Activated gamma-delta T cell treated with Interleukin-2 at 50 U/mL for 16 hours (primary cell): ENCODE measurements at places on chromosomes 7 and 10.
A peak's percentile ranks its signal among the peaks of the same experiment; 100 is the strongest.

- DNase-seq, result peak; percentile 54
These were observed 1.1 kb downstream of the EPHA1 start for GRCh38 chr7:143407287-143408251.

- no peak for DNase-seq
These were observed 22.0 kb upstream of the CUX1 start for GRCh38 chr7:101795461-101795860.

DNA sequence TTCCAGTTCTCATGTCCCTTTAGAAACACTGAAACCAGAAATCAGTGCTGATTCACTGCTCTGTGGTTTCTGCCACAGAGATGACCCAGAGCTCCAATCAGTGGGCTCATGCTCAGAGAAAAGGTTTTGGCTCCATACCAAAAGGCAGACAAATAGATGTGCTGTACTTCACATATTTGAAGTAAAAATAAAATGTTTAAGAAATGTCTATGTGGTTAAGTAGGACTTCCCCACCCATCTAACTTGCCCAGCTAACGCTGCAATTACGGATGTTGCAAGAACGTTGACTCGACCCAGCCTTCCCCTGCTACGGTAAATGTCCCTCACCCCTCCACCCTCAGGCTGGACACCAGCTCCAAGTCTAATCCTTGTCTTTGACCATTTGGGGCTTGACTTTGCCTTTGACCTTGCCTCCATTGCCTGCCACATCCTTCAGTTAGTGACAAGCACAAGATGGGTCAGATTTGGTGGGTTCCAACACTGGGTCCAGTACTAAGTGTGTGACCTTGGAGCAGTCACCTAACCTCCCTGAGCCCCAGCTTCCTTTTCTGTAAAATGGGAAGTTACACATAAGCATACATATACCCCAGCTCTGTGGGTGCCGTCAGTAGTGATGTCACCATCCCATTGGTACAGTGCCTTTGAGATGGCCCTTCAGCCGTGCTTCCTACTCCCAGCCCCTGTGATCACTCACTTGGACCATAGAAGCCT lies 95.8 kb downstream of the CHST15 start:
- no peak for DNase-seq

GRCh38 chr7:134941185-134941900 lies 45.0 kb upstream of the AGBL3 start:
- DNase-seq, result no peak

DNA sequence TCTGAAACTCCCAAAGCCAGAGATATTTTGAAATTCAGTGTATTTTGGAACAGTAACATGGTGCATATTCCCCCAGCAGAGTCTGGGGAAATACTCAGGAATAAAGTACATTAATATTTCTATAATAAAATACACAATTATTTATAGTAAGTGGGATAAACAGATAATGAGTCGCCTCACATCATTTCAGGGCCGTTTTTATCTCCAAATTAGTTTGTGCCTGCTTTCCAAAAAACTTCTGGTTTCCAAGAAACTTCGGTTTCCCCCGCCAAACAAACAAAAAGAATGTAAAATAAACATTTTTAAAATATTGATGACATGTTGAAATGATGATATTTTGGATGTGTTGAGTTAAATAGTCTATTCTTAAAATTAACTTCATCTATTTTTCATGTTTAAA lies 48.2 kb downstream of the AFAP1L2 start:
- DNase-seq, result no peak

GRCh38 chr10:49356944-49357343 lies 38.9 kb downstream of the DRGX start:
- DNase-seq, result no peak

GRCh38 chr10:103820101-103821062 lies 35.0 kb downstream of the SH3PXD2A start:
- DNase-seq, result no peak

DNA sequence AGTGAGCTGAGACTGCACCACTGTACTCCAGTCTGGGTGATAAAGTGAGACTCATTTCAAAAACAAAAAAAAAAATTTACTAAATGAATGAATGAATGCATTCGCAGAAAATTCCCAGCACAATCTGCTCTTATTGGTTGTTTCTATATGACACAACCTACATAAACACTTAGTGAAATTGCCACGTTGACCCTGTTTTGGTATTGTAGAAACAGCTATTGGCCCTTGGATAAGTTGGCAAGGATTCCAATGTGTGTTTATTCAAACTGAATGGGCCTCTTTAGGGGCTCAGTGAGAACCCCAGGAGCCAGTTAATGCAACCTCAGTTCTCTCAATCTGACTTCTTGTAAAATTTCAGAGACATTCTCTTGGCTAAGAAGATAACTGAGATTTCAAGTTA lies 66.0 kb downstream of the HHEX start:
- DNase-seq, result no peak

DNA sequence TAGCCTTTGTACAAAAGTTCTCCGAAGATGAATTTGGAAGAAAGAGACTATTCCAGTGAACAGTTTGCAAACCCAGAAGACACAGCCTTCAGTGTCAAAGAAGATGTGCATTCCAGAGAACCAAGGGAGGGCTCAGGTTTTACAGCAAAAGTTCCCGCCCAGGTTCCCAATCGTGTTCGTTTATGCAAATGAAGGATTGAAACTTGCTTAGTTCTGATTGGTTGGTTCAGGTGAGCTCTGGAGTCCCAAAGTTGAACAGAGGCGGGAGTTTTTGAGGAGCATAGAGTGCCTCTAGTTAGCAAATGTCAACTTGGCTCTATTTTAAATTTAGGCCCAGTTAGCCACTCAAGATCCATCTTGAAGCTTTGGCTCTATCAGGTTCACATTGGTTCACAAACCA lies 51.3 kb downstream of the TMEM270 start:
- DNase-seq, result no peak

DNA sequence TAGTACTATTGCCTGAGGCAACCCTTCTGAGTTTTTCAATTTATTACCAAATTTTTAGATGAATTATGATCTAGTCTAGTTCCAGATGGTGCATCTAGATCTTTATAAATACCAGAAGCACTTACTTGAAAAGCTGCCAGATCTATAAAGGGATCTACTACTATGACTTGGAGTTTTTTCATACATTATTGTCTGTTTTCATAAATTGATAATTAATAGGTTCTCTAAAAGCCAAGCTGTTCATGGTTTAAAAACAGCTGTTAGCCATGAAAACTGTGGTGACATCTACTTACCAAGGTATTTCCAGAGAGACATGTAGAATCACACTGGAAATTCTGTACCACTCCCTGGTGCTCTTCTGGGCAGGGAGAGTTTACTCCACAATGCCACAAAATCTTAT lies 786.5 kb upstream of the C7orf33 start:
- DNase-seq, result no peak

GRCh38 chr7:54841772-54842697 lies 83.0 kb upstream of the SEC61G start:
- no peak for DNase-seq

DNA sequence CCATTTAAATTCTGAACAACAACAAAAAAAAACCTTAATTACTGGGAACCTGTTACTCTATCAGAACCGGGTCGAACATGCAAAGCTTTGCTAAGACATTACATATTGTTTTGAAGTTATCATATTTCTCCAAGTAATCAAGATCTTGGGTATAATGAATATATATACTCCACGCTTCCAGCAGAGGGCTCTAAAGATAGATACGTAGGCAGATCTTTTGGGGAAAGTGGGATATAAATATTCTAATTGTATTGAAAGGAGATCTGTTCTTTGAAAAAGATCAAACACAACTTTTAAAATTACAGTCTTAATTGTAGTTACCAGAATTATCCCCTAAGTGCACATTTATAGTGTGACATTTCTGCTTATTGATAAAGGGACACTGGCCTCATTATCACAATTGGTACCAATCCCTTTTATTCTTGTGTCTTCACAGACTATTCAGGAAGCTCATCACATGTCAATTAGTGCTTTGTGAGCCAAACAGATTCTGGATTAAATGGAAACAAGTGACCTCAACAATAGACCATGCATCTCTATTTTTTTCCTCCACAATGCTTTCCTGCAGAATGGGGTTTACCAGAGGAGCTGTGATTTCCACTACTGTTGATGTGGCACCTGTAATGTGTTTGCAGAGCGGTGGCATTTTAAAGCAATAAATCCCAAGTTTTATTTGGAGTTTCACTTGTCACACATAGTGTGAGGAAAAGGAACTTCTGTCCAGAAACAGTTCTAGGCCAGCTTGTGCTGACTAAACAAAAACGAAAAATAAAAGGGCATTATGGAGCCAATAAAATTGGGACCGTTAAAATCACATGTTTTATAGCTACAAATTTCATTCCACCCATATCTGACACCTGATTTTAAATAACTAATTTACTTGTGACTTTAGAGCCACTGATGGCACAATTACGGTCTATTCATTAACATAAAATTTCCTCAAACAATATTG lies 122.4 kb downstream of the CTTNBP2 start:
- no peak for DNase-seq

GRCh38 chr10:120688928-120689327 lies 162.2 kb upstream of the WDR11 start:
- DNase-seq, result no peak

GRCh38 chr7:132072873-132073272 lies 503.4 kb downstream of the PLXNA4 start:
- DNase-seq, result no peak

DNA sequence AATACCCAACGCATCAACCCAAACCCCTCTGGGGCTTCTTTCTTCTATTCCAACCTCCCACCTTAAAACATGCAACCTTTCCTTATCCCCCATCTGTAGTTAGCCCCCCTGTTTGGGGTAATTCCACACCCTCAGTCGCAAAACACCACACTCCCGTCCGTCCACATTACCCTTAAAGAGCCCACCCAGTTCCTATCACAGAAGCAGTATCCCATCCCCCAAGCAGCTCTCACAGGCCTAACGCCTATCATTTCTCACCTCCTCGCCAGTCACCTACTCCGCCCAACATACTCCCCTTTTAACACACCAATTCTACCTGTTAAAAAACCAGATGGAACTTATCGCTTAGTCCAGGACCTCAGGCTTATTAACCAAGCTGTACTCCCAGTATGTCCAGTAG lies 63.7 kb downstream of the LRRC17 start:
- no peak for DNase-seq

DNA sequence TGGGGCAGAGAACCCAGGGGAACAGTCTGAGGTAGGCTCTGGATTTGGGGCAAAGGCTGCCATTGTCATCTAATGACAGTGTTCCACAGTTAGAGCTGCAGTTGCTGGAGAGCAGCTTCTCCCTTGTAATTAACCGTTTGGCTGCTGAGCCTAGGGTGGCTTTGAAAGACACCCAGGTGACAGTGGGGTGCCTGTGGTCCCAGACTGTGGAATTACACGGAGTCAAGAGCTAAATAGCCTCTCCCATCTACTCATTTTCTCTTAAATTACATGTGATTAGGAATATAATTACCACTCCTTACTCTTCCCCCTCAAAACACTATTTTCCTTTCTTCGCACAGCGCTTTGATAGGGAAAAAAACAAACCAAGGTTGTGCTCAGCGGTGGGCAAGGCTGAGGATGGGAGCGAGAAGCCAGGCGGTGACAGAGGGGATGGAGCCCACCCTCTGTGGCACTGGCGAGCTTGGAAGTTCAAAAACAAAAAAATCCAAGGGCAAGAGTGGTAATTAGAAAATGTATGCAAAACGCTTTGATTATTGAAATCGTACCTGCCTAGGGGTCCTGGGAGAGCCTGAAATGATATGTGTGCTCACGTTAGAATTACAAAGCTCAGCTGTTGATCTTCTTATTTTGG lies 44.1 kb downstream of the BAMBI start:
- DNase-seq, result no peak

DNA sequence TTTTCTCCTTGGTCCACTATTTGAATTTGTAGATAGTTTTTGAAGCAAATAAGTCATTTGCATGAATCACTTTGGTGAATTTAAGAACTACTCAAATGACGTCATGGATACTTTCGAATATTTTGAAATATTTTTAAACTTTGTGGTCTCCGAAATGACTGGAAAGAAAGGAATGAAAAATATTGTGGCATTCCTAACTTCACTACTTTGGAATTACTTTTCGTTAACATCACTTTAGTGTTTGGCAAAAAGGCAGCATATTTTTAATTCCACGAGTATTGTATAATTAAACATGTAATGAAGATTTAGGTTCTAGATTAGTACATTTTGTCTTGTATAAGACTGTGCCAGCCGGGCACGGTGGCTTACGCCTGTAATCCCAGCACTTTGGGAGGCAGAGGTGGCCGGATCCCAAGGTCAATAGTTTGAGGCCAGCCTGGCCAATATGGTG lies 35.3 kb upstream of the ZRANB1 start:
- DNase-seq, result no peak

- no peak for DNase-seq
These were observed 468.7 kb downstream of the RPS24 start for GRCh38 chr10:78502210-78502936.

DNA sequence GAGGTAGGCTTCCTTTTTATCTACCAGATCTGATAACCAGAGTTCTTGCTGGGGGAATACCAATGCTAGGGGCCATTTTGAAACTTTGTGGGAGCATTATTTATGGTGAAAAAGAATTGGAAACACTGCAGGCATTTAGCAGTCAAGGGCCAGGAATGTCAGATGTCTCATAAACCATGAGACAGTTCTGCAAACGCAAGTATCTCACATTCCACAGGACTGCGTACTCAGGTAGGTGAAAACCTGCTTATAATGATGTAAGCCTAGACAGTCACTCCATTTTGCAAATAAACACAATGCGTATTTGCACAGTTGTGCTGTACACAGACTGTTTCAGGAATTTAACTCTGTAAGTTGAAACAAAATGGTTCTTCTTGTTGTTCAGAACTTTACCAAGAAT lies 33.9 kb downstream of the ECHDC3 start:
- DNase-seq, result no peak

- DNase-seq, result no peak
These were observed 24.3 kb downstream of the TECTB start for GRCh38 chr10:112307358-112308124.

DNA sequence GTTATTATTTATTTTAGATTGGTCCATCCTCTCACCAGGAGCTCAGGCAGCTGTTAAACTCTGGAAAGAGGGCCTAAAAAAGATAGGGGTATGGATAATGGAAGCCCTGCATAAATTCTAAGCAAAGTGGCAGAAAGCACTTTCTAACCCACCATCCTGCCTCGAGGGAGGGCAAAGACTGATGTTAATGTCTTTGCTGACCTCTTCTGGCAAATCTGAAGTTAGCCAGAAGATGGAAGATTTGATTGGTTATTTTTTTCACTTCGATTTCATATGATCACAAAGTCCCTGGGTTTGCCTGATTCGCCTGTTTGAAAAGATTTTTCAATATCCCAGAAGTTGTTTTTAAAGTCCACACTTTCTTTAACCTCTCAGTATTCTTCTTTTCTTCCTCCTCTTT lies 24.8 kb downstream of the OR9A2 start:
- no peak for DNase-seq

GRCh38 chr10:124697837-124698544 lies 46.2 kb downstream of the FAM53B start:
- peak; percentile 44 for DNase-seq

GRCh38 chr7:154720016-154720415 lies 282.9 kb downstream of the PAXIP1 start:
- no peak for DNase-seq

- DNase-seq, result no peak
These were observed 448.9 kb upstream of the FZD8 start for GRCh38 chr10:36091007-36091406.

GRCh38 chr7:94394437-94395140 lies at the start of gene COL1A2:
COL1A2 (plus strand) TSS chr7:94394895; CDS start chr7:94395032, 137 bp downstream.
- DNase-seq, result no peak
